ENCODE measurements at places on chromosomes 1 and 21. TPM values are rescaled to one million over a fixed set of nuclear protein-coding genes. Genes with fewer than 3 reads are reported as not detected.
A peak's percentile ranks its signal among the peaks of the same experiment; 100 is the strongest.

Gene LENEP
- 1.6 TPM for polyA plus RNA-seq

Gene CIART
- 8.6 TPM for polyA plus RNA-seq

Gene OR2T29
- polyA plus RNA-seq = not detected

Gene CD1B
- not detected for polyA plus RNA-seq

Gene FAAH
- polyA plus RNA-seq = 24.6 TPM

Gene PAFAH2
- 19.8 TPM for polyA plus RNA-seq

Gene SLFNL1
- polyA plus RNA-seq = 0.46 TPM

Gene BTBD8
- polyA plus RNA-seq = 7.7 TPM

Gene RAB7B
- 2.2 TPM for polyA plus RNA-seq

Gene SMG5
- 66.5 TPM for polyA plus RNA-seq

Gene CADM3
- 0.36 TPM for polyA plus RNA-seq

Gene TRIM67
- 0.08 TPM for polyA plus RNA-seq

Gene PYHIN1
- 0.13 TPM for polyA plus RNA-seq

Gene MYOG
- 0.20 TPM for polyA plus RNA-seq

Gene SPTA1
- 1.1 TPM for polyA plus RNA-seq

GRCh38 chr1:17594026-17594425 lies 54.5 kb downstream of the ARHGEF10L start:
- DNase-seq = no peak

DNA sequence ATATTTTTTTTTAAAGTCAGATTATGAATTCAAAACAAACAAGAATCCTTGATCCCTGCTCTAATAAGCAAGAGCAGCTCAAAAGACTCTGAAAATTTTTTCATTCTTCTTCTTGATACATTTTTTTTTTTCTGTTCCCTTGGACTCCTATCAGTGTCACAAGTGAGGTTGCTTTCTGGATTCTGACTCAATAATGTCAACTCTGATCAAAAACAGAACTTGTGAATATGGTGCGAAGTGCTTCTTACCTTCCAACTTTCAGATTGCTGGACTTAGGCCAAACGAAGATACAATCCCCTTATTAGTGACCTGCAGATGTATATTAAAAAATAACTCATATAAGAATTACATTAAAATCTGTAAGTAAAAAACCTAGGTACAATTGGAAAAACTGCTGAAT lies 136.1 kb downstream of the GPATCH2 start:
- no peak for DNase-seq

- no peak for DNase-seq
Observed at GRCh38 chr1:44310006-44310405, 45.1 kb downstream of the ERI3 start.

GRCh38 chr21:39663742-39664492 lies 51.2 kb downstream of the B3GALT5 start:
- no peak for DNase-seq

- DNase-seq = no peak
Observed at GRCh38 chr1:8870616-8871538, 7.6 kb downstream of the ENO1 start.

- DNase-seq = no peak
Observed at GRCh38 chr1:161008869-161009510, 12.0 kb downstream of the F11R start.

DNA sequence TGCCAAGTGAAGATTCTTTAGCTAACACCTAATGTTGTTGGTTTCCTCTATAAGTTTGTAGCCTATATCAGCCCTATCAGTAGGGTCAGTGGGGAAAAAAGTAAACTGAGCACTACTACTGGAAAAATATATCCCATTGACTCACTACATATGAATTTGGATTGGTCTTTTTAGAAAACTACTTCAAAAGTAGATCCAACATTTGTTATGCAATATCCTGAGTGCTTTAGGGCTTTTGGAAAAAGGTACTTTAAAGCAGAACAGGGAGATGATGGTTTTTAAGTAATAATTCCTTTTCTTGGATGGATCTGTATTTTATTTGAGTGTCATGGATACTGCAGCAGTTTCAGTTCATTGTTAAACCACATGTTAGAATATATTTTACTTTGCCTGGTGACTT lies 7.1 kb downstream of the C1orf21 start:
- DNase-seq = no peak

DNA sequence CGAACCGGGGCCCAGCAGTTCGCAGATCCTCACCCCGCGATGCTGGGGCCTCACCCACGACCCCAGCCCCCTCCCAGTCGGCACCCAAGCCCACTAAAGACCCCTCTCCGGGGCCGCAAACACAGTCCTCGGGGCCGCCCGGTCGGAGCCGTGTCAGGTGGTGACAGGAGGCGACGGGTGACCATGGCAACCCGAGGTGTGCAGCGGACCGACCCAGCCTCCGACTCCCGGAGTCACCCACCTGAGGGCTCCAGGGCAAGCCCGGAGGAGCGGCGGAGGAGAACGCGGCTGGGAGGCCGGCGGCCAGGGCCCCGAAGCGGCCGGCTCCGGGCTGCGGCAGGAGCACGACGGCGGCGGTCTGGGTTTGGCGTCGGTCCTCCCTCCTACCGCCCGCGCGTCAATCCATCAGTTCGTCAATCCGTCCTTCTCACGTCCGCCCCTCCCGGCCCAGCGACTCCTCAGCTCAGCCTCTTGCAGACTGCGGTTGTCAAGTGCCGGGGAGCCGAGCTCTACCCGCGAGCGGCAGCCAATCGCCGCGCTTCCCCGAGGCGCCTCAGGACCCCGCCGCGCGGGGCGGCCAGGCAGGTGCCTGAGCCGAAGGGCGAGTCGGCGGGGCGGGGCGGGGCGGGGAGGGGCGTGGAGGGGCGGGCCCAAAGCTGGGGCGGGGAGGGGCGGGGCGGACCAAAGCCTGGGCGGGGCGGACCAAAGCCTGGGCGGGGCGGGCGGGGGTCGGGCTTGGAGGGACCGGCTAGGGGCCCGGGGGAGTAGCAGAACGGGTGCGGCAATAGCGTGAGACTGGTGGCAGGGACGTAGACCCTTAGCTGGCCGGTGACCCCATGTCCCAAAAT lies at the start of gene WDR47:
TSS of gene WDR47 (minus strand) at position 482 of the 848 bp plus-strand sequence. CDS start 18,590 bp downstream, outside the sequence.
- peak; percentile 88 for DNase-seq

GRCh38 chr1:233599542-233600073 lies 14.3 kb upstream of the KCNK1 start:
- DNase-seq = no peak

GRCh38 chr1:117389284-117389683 lies 22.0 kb downstream of the MAN1A2 start:
- no peak for DNase-seq

DNA sequence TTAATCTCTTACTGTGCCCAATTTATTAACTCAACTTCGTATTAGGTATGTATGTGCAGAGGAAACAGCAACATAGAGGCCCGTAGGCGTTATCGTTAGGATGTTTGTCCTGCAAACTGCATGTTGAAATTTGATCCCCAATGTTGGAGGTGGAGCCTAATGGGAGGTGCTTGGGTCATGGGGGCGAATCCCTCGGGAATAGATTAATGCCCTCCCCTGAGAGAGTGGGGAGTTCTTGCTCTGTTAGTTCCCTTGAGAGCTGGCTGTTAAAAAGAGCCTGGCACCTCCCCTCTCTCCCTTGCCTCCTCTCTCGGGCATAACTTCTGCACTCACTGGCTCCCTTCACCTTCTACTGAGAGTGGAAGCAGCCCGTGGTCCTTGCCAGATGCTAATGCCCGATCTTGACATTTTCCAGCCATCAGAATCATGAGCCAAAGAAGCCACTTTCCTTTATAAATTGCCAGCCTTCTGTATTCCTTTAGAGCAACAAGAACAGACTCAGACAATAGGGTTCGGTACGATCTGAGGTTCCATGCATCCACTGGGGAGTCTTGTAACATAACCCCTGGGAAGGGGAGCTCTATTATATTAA lies 149.0 kb upstream of the RAB4A start:
- DNase-seq = no peak

GRCh38 chr1:29514361-29515169 lies 278.2 kb downstream of the PTPRU start:
- DNase-seq = no peak

GRCh38 chr1:45037456-45037855 lies 25.4 kb downstream of the UROD start:
- no peak for DNase-seq

GRCh38 chr1:166471359-166471758 lies 304.6 kb upstream of the FAM78B start:
- no peak for DNase-seq

GRCh38 chr1:212692774-212693644 lies 6.6 kb downstream of the BATF3 start:
- DNase-seq = no peak

DNA sequence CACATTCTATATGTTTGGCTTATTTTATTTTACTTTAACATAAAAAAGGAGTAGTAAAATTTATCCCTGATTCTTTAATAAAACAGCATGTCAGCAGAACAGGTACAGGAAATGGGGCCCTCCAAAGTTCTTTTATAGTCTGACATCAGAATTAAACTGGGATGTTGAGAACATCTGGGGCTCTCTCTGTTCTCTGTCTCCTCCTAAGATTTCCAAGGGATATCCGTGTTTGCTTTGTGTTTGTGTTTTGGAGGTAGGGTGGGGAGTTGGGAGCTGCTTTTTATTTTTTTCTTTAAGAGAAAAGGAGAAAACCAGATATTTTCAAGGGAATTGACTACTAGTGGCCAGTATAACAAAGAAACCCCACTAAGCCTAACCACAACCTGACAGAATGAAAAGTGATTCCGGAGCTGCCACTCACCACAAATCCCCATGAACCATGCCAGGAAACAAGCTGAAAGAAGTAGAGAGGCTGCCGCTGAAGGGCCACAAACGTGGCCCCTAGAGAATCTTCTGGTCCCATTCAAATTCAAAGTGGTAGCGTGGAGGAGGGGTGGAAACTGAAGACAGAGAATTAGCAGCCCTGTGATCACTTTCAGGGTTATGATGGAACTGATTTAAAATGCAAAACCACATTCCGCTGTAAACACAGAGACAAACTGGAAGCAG lies 369.6 kb upstream of the ADGRL2 start:
- DNase-seq = no peak

DNA sequence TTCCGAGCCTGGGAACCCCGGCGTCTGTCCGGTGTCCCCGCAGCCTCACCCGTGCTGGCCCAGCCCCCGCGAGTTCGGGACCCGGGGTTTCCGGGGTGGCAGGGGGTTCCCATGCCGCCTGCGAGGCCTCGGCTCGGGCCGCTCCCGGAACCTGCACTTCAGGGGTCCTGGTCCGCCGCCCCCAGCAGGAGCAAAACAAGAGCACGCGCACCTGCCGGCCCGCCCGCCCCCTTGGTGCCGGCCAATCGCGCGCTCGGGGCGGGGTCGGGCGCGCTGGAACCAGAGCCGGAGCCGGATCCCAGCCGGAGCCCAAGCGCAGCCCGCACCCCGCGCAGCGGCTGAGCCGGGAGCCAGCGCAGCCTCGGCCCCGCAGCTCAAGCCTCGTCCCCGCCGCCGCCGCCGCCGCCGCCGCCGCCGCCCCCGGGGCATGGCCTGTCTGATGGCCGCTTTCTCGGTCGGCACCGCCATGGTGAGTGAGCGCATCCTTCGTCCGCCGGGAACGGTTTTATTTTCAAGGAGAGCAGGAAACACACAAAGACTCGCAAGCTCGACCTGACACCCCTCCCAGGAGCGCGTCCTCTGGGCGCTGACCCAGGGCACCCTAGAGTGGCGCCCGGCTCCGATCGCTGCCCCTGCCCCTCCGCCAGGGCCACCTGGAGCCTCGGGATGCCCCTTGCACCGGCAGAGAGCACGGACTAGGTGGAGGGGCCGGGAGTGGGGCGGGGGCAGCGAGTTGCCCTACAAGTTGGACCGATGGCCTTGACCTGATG lies at the start of gene ABCG1:
TSS of gene ABCG1 (plus strand) at position 305 of the 770 bp plus-strand sequence. CDS start at position 428, 123 bp downstream.
- no peak for DNase-seq

DNA sequence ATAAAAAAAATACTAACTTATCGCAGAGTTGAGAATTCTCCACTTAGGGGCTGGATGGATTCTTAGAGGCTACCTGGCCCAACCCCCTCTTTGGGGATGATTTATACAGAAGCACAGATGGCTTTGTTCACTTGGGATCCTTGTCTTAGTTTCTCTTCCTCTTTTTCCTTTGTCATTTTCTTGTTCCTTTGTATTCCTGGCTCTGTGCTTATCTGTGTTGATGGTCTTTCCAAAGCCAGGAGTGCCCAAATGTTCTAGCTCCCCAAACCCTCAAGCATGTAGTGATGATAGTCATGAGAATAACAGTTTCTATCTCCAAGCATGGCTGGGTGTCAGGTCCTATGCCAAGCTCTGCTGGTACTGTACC lies 27.4 kb downstream of the EPHB2 start:
- DNase-seq = no peak

DNA sequence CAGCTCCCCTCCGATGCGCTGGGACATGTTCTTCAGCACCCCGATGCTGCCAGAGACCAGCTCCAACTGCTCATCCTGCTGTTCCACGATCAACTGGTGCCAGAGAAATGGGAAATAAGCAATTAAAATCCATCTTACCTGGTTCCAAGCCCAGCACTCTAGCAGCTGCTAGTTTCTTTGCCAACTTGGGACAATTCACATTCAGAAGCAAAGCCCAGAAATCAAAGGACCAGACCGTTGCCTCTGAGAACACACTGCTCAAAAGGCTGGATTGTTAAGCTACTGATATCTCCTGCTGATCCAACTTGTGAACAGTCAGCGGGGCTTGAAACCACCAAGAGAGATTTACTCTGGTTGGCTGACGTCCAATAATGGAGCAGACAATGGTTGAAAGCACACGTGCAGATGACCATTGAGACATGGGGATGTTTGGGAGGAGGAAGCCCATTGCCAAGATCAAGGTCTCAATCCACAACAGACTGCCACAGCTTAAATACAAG lies 34.4 kb downstream of the STX6 start:
- no peak for DNase-seq

DNA sequence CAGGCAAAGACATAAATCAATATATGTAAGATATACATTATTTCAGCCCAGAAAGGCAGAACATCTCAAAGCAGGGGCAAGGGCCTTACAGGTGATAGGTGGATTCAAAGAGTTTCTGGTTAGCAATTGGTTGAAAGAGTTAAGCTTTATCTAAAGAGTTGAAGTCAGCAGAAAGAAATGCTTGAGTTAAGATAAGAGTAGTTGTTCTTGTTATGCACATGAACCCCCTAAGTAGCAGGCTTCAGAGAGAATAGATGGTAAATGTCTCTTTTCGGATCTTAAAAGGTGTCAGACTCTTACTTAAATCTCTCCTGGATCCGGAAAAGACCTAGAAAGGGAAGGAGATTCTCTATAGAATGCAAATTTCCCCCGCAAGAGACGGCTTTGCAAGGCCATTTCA lies 8.3 kb upstream of the ZBTB40 start:
- no peak for DNase-seq

GRCh38 chr1:106217765-106218164 lies 838.7 kb upstream of the PRMT6 start:
- DNase-seq = no peak

DNA sequence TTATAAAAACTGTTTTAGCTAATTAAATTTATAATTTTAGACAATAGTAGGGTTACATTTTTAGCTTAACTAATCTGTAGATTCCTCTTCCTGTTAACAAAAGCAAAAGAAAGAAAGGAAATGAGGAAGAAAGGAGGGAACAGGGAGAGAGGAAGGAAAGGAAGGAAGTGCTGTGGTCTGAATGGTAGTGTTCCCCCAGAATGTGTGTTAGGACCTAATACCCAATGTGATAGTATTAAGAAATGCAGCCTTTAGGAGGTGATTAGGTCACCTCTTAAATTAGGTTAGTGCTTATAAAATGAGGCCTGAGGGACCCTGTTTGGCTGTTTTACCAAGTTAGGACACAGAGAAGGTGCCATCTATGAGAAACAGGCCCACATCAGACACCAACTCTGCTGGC lies 136.9 kb upstream of the SAMSN1 start:
- no peak for DNase-seq

All from renal cortex interstitium (tissue), 15 donors.